ENCODE measurements at places on chromosomes 1 and 21.

DNA sequence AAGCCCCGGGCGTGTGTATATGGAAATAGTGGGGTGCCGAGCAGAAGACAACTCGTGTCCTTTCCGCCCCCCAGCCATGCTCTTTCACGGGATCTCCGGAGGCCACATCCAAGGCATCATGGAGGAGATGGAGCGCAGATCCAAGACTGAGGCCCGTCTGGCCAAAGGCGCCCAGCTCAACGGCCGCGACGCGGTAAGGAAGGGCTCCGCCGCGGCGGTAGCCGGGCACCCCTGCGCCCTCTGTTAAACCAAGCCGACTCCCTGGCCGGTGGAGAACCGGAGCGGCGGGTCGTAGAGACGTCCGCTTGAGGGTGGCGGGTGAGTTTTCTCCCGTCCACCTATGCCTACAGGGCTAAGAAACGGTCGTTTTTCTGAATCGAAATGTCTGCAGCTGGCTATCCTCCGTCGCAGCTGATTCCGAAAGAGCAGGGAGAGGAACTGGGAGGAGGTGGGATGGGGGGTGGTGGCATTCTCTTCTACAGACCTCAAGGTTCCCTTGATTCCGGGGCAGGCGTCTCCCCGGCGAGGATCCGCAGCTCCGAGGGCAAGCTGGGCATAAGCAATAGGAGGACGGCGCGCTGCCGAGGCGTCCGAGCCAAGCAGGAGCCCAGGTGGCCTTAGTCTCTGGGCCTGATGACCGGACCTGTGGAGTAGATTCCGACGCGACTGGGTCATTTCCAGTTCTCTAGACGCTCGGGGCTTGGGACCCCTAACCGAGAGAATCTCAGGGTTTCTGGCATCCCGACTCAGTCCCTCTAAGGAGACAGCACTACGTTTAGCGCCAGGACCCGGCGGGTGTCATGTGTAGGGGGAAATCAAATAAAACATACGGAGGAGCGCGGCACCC is 856 bp downstream of the LHX9 start:
- peak; percentile 25 for DNase-seq

- no peak for DNase-seq
These were observed 28.5 kb downstream of the CAMK1G start for GRCh38 chr1:209611771-209612570.

- peak; percentile 86 for DNase-seq
These were observed 334.4 kb downstream of the SRGAP2C start for GRCh38 chr1:121519042-121519755.

GRCh38 chr1:10975567-10976326 is 36.7 kb upstream of the TARDBP start:
- DNase-seq = no peak

DNA sequence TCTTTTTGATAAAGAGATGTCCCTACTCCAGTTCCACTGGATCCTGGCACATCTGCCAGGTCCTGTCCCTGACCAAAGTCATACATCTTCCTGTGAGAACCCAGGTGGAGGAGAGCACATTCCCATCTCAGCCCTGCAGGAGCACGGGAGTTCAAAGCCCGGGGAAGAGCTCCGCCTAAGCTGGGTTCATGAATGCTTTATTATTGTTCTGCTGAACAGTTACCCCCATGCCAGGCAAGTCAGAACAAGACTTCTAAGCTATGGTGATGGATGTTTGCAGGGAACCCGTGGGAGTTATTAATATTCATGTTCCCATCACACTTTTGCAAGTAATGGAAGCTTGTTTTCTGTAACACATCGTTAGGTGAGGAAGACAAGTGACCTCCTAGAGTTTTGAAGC is 62.9 kb downstream of the SEC16B start:
- no peak for DNase-seq

GRCh38 chr1:24726741-24727140 is 18.5 kb upstream of the CLIC4 start:
- no peak for DNase-seq
